ENCODE measurements at places on chromosomes 7 and 10. TPM values are rescaled to one million over a fixed set of nuclear protein-coding genes. Genes with fewer than 3 reads are reported as not detected.

CAMK2B gene
- total RNA-seq, result 0.27 TPM

DNA sequence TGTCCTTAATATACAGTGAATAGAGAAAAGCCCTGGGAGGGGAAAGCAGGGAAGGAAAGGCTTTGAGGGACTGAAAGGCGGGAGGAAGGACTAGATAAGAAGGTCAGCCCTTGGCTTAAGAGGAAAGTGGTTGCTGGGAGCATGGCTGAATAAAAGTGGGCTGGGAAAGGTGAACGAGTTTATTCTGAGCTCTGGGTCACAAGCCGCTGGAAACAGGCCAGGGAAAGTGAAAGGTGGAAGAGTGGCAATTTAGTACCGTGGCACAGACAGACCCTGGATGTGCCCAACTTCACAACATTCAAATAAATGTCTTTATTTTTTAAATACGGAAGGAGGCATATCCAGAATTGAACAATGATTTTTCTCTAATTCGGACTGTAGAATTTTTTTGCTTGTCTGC lies 39.7 kb downstream of the TAC1 start:
- H3K27me3 ChIP-seq, result peaks cover 5% of the 10 kb centered on the region
- no peak overlapping the region for H3K4me3 ChIP-seq
- no peaks in the 10 kb centered on the region for H3K36me3 ChIP-seq
- no peaks in the 10 kb centered on the region for H3K4me1 ChIP-seq
- no peak overlapping the region for H3K27ac ChIP-seq

- H3K27ac ChIP-seq, result no peak overlapping the region
- no peaks in the 10 kb centered on the region for H3K27me3 ChIP-seq
- no peak for DNase-seq
- no peak overlapping the region for H3K4me3 ChIP-seq
- H3K36me3 ChIP-seq, result peaks cover 4% of the 10 kb centered on the region
Observed at GRCh38 chr7:1101563-1102431, 13.9 kb downstream of the GPER1 start.

DNA sequence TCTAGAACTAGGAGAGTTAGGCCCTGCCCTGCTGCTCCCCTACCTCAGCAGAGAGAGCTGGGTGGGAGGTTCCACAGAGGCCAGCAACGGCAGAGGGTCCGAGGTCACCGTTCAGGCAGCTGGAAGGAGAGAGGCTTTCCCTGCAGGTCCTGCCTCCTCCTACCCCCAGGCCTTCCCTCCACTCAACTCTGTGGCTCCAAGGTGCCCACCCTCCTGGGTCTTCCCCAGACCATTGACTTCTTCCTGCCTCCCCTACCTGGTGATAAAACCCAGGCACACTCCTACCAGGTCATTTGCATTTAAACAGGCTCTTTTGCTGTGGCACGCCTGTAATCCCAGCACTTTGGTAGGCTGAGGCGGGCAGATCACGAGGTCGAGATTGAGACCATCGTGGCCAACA lies 515.3 kb upstream of the FOXK1 start:
- no peaks in the 10 kb centered on the region for H3K36me3 ChIP-seq
- no peaks in the 10 kb centered on the region for H3K27me3 ChIP-seq
- DNase-seq, result no peak
- H3K4me1 ChIP-seq, result peaks cover 2% of the 10 kb centered on the region
- no peak overlapping the region for H3K27ac ChIP-seq

DNA sequence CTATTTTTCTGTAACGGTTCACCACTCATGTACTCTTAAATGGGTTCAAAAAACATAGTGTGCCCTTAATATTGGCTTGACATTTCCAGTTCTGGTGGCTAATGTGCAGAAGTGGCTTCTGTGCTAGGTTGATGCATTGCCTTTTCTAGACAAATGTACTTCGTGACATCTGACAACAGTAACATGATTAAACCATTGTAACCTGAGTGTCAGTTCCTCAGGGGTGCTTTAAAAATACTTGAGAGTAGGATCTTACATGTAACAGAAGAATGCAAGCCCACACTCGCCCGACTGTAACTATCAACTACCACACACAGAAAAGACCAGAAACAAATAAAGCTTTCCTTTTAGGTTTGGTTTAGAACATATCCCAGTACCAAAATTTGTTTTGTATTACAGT lies 393.4 kb upstream of the NFE2L3 start:
- H3K4me1 ChIP-seq, result peaks cover 51% of the 10 kb centered on the region
- H3K27ac ChIP-seq, result peak overlapping the region; percentile 53
- H3K36me3 ChIP-seq, result peaks cover 2% of the 10 kb centered on the region
- H3K27me3 ChIP-seq, result no peaks in the 10 kb centered on the region
- no peak for DNase-seq

GRCh38 chr10:85916994-85917573 lies 449.5 kb downstream of the GRID1 start:
- H3K27me3 ChIP-seq, result peaks cover 8% of the 10 kb centered on the region
- H3K36me3 ChIP-seq, result no peaks in the 10 kb centered on the region

- H3K27ac ChIP-seq, result no peak overlapping the region
- DNase-seq, result no peak
- no peaks in the 10 kb centered on the region for H3K4me1 ChIP-seq
- no peaks in the 10 kb centered on the region for H3K36me3 ChIP-seq
- H3K27me3 ChIP-seq, result no peaks in the 10 kb centered on the region
Observed at GRCh38 chr7:144545330-144545729, 141.8 kb upstream of the NOBOX start.
